ENCODE measurements at places on chromosomes 5 and 9.

DNA sequence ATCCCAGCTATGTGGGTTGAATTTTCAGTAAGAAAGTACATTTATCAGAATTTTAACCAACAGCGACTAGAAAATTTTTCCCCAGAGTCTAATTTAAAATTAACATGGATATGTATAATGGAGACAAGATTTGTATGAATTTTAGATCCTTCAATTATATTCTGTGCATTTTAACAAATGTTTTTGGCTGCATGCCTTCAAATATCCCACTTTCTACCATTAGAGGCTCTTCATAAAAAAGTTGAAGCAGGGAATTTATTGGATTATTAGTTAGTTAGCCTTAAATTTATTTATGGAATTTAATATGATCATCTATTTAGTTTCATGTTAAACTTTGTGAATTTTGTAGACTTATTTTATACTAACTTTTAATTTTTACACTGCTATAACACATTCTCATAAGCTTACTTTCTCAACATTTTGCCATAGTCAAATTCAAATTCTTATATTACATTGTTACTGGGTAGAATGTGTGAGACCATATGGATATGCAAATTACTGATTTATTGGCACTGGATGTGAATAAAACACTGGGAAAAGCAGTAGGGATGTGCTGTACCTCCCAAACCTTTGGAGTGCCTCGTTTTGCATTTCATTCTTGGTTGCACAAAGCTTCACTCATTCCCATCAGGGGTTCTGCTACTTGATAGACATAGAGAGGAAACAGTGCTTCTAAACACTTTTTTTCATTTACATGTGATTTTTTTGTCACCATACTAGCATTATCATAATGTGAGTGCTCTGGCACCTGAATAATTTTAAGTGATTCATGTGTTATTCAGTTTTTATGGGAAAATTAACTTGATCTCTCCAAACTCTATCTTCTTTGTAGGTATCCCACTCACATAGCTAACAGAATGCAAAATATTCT is 491.8 kb upstream of the COX7C start:
- no peak for DNase-seq

DNA sequence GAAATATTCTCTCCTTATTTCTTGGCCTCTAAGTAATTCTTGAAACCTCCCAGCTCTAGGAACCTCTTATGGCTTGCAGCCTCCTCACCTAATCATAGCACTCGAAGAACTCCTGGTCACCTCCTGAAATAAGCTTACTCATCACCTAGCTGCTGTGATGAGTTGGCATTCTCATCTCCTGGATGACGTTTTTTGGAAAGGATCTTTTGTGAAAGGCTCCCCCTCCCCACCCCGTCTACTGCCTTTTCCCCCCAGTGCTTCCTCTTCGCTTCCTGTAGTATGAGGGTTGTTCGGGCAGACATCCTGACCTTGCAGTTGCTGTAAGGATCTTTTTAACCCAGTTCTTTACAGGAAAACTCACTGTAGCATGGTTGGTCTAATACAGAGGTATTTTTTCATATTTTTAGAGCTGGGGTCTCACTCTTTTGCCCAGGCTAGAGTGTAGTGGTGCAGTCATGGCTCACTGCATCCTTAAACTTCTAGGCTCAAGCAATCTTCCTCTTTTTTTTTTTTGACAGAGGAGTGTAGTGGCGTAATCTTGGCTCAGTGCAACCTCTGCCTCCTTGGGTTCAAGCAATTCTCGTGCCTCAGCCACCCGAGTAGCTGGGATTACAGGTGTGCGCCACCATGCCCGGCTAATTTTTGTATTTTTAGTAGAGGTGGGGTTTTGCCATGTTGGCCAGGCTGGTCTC is 41.8 kb downstream of the ARHGAP26 start:
- DNase-seq = no peak

DNA sequence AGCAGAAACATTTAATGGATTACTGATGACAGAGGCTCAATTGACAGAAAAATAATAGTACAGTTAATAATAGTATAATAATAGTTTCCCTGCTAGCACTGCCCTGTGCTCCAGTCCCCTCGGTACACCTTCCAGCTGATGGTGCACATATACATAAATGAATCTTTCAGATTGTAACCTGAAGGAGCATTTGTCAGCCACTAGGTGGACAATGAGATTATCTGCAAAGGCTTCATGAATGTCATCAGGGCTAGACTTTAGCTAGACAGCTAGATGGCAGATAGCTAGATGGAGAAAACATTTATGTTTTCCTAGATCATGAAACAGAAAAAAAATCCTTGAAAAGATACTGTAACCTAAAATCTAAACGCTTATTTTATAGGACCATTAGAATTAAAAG is 304.4 kb upstream of the SMC2 start:
- DNase-seq = no peak

DNA sequence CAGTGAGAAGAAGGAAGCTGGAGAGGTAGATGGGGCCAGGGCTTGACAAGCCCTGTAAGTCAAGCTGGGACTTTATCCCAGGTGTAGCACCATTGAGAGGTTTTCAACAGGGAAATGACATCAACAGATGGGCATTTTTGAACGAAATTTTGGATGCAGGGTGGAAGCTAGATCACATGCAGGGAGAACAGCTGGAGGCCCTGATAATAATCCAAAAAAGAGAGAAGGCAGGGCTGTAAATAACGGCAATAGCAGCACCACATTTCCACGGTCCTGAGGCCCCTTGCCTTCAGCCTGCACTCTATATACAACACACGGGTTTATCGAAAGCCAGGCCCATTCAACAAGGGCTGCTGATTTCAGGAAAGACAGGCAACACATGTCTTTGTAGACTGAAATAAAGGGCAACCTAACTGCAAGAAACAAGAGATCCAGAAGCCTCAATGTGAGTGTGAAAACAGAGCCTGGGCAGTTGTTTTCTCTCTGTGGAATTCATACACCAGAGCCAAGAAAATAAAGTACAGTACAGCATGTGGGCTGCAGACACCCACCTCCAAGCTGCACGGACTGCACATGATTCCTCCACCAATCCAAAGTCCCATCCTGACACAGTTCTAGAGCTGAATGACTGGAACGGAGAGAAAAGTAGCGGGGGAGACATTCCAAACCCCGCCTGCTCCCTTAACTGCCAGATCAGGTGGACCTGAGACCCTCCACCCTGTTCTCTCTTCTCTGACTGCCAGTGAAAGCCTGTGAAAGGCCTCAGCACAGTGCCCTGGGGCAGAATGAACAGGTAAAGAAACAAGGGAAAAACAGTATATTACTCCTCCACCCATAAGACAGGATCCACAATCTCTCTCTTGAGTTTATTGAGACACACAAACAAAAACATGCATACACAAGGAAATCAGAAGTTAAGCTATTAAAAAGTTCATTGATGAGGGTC is 36.3 kb downstream of the KLHL3 start:
- no peak for DNase-seq

- DNase-seq = no peak
Measured at GRCh38 chr5:65172486-65173129, 309.1 kb downstream of the ADAMTS6 start.

GRCh38 chr5:854966-855743 is 4.4 kb upstream of the ZDHHC11 start:
- DNase-seq = no peak

GRCh38 chr5:65873181-65873750 is 53.1 kb upstream of the ERBIN start:
- DNase-seq = no peak

GRCh38 chr9:37640246-37640645 is 10.5 kb upstream of the FRMPD1 start:
- DNase-seq = no peak

- no peak for DNase-seq
Measured at GRCh38 chr5:142133330-142134206, 25.0 kb downstream of the NDFIP1 start.

DNA sequence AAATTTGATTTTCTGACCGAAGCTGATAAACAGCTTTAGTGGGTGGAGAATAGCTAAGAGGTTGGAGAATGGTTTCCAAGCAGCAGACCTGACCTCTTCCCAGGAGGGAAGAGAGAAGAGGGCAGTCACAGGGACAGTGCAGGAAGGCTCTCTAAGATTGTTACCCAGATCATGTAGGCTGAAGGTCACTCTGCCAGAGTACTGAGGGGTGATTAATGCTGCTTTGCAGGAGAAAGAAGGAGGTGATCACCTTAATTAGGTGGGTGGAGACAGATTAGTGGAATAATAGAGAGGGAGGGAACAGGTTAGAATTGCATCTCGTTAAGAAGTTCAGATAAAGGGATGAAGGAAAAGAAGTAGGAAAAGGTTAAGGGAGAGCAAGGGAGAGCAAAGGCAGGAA is 440.5 kb downstream of the BRINP1 start:
- no peak for DNase-seq

GRCh38 chr5:59285300-59286016 is 608.1 kb downstream of the PDE4D start:
- no peak for DNase-seq

DNA sequence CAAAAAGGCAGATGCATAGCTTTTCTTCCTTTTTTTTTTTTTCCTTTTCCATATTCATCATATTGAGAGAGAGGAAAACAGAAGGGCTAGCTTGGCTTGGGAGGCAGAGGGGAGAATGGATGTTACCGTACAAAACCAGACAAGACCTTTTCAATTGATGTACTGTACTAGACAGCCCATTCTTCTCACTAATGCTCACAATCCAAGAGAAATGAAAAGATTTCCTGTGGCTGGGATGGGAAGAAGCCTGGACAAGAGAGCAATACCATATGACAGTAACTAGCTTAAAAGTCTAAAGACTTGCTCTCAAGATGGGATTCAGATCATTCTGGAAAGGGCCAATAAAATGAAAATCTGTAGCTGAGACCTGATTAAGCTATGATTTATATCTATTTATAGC is 3.4 kb downstream of the CEMIP2 start:
- no peak for DNase-seq

DNA sequence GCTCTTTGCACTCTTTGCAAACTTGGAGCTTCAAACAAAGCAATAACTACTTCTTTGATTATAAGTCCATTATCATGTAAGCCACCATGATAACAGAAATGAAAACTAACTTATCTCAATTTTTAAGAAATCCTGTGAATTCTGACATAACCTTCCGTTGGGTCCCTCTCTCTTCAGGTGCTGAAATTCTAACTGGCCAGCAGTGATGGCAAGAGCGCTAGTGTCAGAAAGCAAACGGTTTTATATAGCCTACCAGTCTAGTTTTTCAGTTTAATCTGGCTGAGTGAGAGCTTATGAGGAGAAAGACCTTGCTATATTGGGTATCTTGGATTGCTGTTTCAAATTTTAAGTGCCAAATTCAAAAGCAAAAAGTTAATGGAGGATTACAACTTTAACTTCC is 13.4 kb downstream of the NFIB start:
- no peak for DNase-seq

DNA sequence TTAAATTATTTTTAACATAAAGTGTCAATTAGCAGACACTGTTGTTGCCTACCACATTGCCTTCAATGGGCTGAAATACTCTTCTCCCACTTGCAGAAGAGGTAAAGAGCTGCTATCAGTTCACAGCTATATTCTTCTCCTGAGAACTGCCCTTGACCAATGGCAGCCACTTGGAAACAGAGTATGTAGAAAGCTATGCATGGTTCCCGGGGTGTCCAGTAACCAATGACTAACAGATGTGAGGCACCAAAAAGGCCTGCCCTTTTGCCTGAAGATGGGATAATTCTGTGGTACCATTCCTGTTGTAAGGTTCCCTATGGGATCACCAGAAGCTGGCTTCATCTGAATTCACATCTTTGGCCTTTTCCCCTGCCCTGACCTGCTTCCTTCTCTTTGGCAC is 181.4 kb upstream of the MAP3K1 start:
- no peak for DNase-seq

DNA sequence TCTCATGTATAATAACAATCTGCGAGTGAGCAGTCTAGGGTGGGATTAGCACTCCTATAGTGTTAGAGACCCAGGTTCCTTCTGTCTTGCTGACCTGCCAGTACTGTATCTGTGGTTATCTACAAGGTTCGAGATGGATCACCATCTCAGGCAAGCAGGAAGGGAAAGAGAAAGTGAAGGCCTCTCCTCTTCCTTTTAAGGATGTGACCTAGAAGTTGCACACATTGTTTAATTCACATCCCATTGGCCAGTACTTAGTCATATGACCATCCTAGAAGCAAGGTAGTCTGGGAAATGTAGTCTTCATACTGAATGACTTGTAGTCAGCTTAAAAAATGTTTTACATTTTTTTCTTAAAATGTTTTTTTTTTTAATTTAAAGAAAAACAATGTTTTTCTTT is 168.6 kb downstream of the CARTPT start:
- DNase-seq = peak; percentile 52

- no peak for DNase-seq
Measured at GRCh38 chr9:121262423-121262822, 5.5 kb upstream of the GSN start.

- no peak for DNase-seq
Measured at GRCh38 chr5:88691230-88691582, 191.8 kb downstream of the MEF2C start.

- no peak for DNase-seq
Measured at GRCh38 chr9:87073692-87074091, 126.4 kb upstream of the GAS1 start.

- DNase-seq = no peak
Measured at GRCh38 chr9:130433168-130433946, 11.4 kb upstream of the ASS1 start.

GRCh38 chr9:18564018-18564880 is 90.3 kb downstream of the ADAMTSL1 start:
- DNase-seq = no peak

Measured in CD4-positive, alpha-beta memory T cell (primary cell).